ENCODE measurements at places on chromosomes 5 and 9.

DNA sequence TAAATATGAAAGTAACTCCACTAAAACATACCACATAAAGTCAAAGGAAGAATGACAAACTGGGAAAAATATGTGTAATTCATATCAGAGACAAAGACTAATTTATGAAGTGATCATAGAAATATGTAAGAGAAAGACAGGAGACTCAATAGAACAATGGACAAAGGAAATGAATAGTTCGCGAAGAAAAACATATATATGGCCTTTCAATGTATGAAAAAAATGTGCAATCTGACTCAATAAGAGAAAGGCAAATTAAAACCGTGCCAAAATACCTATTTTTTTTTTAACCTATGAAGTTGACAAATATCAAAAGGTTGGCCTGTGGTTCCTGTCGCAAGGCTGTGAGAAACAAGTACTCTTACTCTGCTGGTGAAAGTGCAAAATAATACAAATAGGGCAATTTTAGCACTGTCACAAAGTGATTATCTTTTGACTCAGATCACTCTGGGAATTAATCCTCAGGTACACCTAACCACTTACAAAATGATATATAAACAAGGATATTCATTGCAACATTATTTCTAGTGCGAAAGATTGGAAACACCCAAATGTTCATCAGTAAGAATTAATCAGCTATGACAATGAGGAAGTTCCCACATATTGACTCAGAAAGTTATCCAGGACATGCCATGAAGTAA, 3.7 kb downstream of the C9 start:
- DNase-seq = no peak

- DNase-seq = no peak
These were observed 33.7 kb upstream of the PRDM12 start for GRCh38 chr9:130630506-130631330.

GRCh38 chr9:104700306-104700705, 6.0 kb downstream of the OR13D1 start:
- no peak for DNase-seq

- DNase-seq = peak; percentile 95
These were observed 28.8 kb upstream of the MGAT1 start for GRCh38 chr5:180831139-180832093.

DNA sequence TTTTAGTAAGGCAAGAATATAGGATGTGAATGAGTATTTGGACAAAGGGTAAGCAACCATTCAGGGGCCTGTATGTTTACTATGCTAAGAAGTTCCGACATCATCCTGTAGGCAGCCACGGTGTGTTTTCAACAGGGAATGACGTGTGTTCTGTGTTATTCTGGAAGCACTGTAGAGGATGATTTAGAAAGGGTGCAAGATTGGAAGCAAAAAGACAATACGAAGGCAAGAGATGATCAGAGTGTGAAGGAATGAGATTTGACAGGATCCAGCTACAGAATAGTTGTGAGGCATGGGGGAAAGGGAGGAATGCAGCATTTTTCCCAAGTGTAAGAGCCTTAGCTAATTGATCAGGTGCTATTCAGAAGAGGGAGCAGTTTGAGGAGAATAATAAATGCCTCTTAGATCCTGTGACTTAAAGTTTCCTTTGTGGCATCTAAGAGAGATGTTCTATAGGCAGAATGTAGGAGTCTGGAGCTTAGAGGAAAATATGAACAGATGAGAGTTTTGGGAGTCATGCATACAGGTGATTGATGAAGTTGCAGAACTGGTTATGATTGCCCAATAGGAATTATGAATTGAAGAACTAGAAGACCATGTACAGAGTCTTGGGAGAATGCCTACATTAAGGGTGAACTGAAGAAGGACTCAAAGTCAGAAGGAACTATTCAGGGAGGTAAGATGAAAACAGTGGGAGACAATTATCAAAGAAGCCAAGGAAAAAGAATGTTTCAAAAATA, 2.5 kb downstream of the SMC5 start:
- DNase-seq = no peak

- no peak for DNase-seq
These were observed 52.2 kb upstream of the ANGPTL2 start for GRCh38 chr9:127174386-127175318.
